Effector memory CD8-positive, alpha-beta T cell (primary cell): ENCODE measurements at places on chromosomes 11 and 22.

DNA sequence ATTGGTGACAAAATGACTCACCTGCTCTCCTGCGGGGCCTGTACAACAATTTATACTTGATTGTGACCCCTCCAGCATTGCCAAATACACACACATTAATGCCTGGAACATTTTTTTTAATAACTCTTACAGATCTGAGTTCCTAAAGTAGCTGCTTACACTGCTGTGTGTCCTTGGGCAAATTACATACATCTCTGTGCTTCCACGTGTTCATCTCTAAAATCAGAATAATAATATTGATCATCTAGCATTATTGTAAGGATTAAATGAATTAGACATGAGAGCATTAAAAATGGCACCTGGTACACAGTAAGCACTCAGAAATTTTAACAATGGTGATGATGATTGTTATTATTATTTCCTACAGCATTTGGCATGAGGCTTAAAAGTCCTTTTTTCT lies 21.5 kb upstream of the WT1 start:
- no peaks in the 10 kb centered on the region for H3K36me3 ChIP-seq
- DNase-seq: no peak
- H3K27me3 ChIP-seq: no peaks in the 10 kb centered on the region
- no peak overlapping the region for H3K27ac ChIP-seq
- H3K4me1 ChIP-seq: no peaks in the 10 kb centered on the region

GRCh38 chr11:59776210-59777066 lies 21.3 kb downstream of the STX3 start:
- peaks cover 10% of the 10 kb centered on the region for H3K36me3 ChIP-seq
- DNase-seq: no peak
- H3K27ac ChIP-seq: no peak overlapping the region
- H3K27me3 ChIP-seq: no peaks in the 10 kb centered on the region

DNA sequence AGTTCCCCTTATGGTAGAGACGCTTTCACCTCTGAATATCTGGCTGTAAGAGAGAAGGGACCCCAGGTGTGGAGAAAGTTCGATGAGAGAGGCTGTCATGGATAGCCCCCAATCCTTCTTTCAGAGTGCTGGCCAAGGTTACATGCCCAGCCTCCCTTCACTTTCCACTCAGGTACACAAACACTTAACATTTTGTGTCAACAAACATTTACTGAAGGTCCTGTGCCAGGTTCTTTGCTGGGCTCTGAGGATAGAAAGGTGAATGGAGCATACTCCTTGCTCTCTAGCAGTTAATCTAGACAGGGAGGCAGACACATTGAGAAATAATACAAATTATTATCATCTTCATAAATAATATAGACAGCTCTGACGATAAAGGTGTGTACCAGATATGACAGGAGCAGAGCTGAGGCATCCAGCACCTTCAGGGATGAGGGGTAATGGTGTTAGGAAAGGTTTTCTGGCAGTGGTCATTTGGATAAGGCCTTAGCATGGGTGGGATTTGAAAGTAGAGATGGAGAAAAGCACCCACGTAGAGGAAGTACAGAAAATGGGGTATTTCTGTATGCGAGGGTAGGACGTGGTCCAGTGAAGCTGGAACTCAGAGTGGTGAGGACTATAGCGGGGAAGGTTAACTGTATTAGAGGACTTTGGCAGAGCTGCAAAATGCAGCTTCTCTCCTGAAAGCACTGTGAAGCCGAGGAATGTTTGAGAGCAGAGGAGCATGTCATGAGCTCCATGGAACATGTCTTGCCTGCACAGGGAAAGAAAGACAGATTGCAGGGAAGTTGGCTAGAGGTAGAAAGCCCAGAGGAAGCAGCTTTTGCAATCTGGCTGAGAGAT lies 19.6 kb downstream of the PPFIBP2 start:
- H3K27me3 ChIP-seq: no peaks in the 10 kb centered on the region
- H3K4me1 ChIP-seq: peaks cover 10% of the 10 kb centered on the region
- no peak for DNase-seq
- H3K36me3 ChIP-seq: no peaks in the 10 kb centered on the region
- no peak overlapping the region for H3K4me3 ChIP-seq

- no peak overlapping the region for H3K27ac ChIP-seq
- no peaks in the 10 kb centered on the region for H3K4me1 ChIP-seq
- no peaks in the 10 kb centered on the region for H3K36me3 ChIP-seq
- DNase-seq: no peak
These were observed 235.1 kb downstream of the BUD13 start for GRCh38 chr11:116537709-116538108.

- no peaks in the 10 kb centered on the region for H3K27me3 ChIP-seq
- H3K4me1 ChIP-seq: no peaks in the 10 kb centered on the region
- no peak for DNase-seq
- H3K27ac ChIP-seq: no peak overlapping the region
- H3K4me3 ChIP-seq: no peak overlapping the region
These were observed 6.6 kb upstream of the APOL6 start for GRCh38 chr22:35641494-35642120.

DNA sequence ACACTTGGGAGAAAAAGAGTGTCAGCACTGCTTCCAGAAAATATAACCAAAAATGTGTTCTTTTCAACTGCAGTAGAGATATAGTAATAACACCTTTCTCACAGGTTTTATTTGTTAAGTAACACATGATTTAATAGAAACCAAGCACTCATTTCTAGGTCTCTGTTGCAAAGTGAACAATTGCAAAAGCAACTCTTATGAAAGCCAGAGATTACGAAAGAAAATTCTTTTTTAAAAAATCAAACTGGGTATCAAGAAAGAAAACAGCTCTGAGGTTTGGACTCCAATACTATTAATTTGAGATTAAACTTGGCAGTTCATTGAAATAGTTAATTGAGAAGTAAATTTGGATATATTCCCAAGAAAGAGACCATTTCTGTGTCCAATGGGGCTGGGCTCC lies 9.8 kb upstream of the XKR3 start:
- H3K27me3 ChIP-seq: peaks cover 23% of the 10 kb centered on the region
- no peaks in the 10 kb centered on the region for H3K4me1 ChIP-seq
- H3K36me3 ChIP-seq: no peaks in the 10 kb centered on the region
- H3K4me3 ChIP-seq: no peak overlapping the region
- no peak overlapping the region for H3K27ac ChIP-seq
- no peak for DNase-seq

DNA sequence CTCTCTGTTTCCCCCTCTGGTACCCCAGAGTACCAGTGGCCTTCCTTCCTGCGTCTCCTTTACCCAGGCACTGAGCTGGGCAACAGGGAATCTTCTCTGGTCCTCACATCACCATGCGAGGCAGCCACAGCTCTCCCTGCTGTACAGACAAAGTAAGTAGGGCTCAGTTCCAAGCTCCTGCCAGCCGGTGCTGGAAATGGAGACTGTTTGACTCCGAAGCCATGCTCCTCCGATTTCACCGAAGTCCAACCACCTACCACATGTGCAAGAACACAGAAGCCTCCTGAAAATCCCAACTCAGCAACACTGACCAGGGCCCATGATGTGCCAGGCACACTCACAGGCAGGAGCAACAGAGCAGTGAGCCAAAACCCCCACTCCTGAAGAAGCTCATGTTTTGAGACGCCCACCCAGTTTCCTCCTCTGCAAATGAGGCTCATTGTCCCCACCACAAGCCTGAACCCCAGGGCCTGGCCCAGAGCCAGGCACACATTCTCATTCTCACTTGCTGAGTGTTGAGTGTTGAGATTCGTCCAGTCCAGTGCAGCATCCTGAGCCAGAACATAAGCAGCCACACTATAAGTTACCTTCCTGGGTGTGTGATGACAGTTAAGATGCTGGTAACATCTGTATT lies 156.0 kb downstream of the MPPED1 start:
- H3K27me3 ChIP-seq: peaks cover 72% of the 10 kb centered on the region
- H3K27ac ChIP-seq: no peak overlapping the region
- peaks cover 4% of the 10 kb centered on the region for H3K36me3 ChIP-seq
- no peaks in the 10 kb centered on the region for H3K4me1 ChIP-seq
- no peak overlapping the region for H3K4me3 ChIP-seq
